Fibroblast of skin of scalp (primary cell): ENCODE measurements at places on chromosomes 16 and 17.

GRCh38 chr17:19328441-19329061, 34.0 kb downstream of the B9D1 start:
- DNase-seq, result no peak

GRCh38 chr17:27417596-27418365, 38.5 kb upstream of the KSR1 start:
- DNase-seq, result no peak

DNA sequence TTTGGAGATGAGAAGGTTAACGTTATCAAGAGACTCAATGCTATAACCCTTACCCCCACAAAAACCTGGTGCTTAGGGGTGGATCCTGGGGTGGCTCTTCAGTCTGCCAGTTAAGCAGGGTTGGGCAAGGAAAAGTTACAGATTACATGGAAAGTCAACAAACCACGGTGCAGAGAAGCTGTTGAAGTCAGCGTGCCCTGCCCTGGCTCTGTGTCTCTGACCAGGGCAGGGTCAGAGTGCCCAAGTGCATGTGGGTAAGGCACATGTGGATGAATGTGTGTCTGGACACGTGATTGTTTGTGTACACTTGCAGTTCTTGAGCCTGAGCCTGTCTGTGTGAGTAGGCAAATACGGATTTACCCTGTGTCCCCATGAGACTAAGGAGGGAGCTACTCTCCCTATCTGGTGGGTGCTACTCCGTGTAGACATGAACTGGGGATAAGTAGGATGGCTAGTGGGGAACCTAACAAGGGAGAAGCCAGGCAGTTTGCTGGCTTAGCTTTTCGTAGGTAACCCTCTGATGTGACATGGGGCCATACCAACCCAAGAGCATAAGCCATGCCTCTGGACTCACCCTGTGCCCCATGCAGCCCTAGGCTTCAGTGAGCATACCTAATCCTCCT, 5.5 kb downstream of the IGFBP4 start:
- DNase-seq, result no peak

- no peak for DNase-seq
Observed at GRCh38 chr17:80621997-80622357, 77.3 kb downstream of the RPTOR start.

GRCh38 chr16:12413393-12413792, 390.3 kb downstream of the CPPED1 start:
- no peak for DNase-seq

DNA sequence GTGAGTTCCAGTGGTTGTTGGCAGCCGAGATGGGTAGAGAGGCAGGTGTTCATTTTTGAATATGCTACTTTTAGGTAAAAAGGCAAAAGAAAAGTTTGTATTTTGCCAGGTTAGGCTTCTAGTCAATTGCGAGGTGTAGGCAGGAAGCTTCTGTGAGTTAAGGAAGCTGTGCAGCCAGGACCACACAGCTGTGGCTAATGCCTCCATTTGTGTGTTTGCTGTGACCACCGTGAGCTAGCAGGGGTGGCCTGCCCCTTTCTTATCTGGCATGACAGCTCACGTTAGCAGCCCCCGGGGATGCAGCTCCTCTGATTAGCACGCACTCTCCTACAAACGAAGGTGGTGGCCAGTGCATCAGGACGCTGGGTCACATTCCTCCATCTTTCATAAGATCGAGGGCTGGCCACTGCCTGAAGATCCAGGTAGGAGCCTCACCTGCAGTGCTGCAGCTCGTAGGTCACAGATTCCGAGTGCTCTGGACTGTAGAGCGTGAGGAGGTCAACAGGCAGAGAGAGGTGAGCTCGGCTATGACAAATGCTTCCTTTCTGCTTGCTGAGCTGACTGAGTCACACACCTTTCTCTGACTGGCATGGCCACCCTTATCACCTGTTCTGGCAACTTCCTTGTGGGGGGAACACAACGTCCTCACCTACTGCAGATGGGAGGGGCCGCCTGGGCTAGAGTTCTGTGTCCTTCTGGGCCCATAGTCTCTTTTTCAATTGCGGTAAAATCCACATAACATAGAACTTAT, 244.4 kb downstream of the HS3ST3B1 start:
- DNase-seq, result no peak

GRCh38 chr17:49523706-49524472, 28.8 kb downstream of the NGFR start:
- DNase-seq, result no peak

GRCh38 chr17:47716375-47716774, 16.7 kb upstream of the TBX21 start:
- no peak for DNase-seq
